ENCODE measurements at places on chromosomes 11 and 22.

GRCh38 chr11:75344186-75344585 lies 7.3 kb downstream of the ARRB1 start:
- DNase-seq, result no peak

- peak; percentile 18 for DNase-seq
Measured at GRCh38 chr11:131816051-131816450, 445.6 kb downstream of the NTM start.

DNA sequence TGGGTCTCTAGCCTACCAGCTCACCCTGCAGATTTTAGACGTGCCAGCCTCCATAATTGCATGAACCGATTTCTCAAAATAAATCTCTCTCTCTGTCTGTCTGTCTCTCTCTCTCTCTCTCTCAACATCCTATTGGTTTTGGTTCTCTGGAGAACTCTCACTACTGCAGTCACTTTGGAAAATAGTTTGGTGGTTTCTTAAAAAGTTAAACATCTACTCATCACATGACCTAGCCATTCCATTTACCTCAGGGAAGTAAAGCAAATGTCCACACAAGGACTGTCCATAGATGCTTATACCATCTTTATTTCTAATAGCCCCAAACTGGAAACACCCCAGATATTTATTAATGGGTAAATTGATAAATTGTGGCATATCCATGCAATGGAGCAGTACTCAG lies 119.5 kb downstream of the SNX19 start:
- DNase-seq, result no peak

DNA sequence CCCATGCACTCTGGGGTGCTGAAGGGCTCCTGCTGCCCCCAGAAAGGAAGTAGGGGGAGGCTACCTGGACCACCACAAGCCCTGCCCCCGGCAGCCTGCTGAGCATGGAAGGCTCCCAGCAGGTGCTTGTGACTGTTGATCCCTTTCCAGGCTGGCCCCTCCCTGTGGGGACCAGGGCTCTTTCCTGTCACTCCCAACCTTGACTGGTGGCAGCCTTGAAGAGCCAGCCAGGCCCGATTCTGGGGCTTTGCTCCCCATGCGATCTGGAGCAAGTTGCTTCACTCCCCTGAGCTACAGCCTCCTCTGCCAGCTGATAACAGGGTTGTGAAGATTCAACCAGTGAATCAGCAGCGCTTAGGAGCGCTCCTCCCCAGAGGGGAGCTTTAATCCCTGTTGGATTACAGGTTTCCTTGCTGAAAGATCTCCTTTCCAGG lies 4.6 kb upstream of the CST6 start:
- no peak for DNase-seq

DNA sequence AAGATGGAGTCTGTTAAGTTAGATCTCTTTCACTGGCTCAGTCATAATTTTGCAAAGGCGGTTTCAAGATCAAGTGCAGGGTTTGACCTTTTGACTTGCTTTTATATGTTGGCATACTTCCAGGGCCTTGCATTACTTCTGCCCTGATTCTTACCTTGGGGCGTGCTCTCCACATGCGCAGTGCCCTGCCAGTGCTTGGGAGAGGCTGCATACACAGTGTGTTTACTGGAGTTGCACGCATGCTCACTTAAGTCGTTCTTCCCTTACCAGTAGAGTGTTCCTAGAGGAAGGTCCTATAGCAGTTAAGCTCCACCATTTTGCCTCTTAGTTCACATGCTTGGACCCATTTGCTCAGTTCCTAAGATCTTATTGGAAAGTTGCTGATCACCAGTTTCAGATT lies 21.0 kb upstream of the TMEM123 start:
- DNase-seq, result no peak

Measured in fibroblast of skin of scalp (primary cell).